ENCODE measurements at places on chromosomes 12 and 14. TPM values are rescaled to one million over a fixed set of nuclear protein-coding genes. Genes with fewer than 3 reads are reported as not detected.

DNA sequence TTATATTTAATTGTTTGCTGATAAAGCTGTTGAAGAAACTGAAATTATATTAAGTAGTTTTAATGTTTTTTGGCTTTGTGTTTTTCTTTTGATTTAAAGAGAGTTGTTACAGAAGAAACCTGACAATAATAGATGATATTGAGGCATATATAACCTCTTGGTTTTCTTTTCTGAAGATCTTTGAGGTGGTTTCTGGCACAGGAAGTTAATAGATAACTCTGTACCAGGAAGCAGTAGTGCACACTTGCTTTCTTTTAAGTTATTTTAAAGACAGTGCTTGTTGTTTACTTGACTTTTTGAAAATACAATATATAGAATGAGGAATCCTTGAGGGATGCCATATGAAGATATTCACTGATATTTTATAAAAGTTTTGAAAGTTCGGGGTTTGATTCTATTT is 209.0 kb upstream of the FBXO33 start:
- H3K27me3 ChIP-seq = no peaks in the 10 kb centered on the region
- no peak overlapping the region for H3K27ac ChIP-seq
- no peak for DNase-seq
- no peaks in the 10 kb centered on the region for H3K36me3 ChIP-seq

CLEC9A gene
- total RNA-seq = not detected

DNA sequence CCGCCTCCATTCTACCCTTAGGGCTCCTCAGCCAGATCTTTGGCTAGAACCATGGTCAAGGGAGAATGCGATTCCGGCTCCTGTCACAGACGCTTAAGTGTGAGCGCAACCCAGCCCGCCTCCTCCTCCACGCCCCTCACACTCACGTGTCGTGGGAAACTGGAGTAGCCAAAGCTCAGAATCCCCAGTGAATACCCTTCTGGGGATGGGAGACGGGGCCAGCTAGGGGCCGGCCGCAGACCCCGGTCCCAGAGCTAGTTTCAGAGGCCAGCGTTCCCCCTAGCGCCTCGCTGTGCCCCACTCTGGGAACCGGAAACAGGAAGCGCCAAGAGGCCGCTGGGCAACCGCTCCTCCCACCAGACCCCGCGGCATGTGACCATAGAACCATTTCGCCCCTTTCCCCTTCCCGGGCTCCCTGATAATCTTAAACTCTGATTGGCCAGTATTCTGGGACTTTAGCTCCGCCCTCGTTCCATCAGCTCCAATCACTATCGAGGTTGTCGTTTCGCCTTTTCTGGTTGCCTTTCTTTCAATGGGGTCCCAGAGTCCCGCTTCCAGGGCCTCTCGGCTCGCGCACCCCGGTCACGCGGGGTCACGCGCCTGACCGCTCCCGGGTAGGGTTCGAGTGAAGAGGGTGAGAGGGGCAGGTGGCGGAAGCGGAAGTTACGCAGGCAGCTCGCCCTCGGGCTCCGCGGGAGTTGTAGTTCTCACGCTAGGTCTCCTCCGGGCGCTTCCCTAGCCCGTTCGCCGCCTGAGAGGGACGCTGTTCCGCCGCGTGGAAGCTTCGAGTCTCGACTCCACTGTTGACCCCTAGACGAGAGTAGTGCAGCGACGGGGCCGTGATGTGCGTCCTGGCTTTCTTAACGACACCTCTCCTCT is at the start of gene M6PR:
TSS of gene M6PR (minus strand) at position 304 of the 879 bp plus-strand sequence. CDS start 3,241 bp downstream, outside the sequence.
- H3K27me3 ChIP-seq = no peaks in the 10 kb centered on the region
- H3K36me3 ChIP-seq = peaks cover 8% of the 10 kb centered on the region
- DNase-seq = peak; percentile 97

DNA sequence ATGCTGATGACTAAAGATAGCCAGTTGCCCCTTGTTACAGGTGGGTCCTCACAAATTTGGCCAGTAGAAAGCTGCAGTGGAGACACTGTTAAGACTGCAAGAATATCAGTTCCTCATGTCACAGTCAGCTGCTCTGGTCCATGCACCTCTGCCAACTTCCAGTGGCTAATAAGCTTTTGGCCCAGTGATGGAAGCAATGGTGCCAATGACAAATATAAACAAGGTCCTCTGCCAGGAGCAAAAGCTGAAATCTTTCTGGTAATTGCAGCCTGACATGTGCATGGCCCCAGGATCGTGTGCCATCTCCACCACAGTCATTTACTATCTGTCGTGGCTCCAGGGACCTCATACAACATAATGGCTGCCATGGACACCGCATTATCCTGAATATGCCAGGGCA is 85.4 kb upstream of the TMEM260 start:
- no peak for DNase-seq
- H3K4me1 ChIP-seq = no peaks in the 10 kb centered on the region
- no peak overlapping the region for H3K4me3 ChIP-seq
- peaks cover 31% of the 10 kb centered on the region for H3K27me3 ChIP-seq

DNA sequence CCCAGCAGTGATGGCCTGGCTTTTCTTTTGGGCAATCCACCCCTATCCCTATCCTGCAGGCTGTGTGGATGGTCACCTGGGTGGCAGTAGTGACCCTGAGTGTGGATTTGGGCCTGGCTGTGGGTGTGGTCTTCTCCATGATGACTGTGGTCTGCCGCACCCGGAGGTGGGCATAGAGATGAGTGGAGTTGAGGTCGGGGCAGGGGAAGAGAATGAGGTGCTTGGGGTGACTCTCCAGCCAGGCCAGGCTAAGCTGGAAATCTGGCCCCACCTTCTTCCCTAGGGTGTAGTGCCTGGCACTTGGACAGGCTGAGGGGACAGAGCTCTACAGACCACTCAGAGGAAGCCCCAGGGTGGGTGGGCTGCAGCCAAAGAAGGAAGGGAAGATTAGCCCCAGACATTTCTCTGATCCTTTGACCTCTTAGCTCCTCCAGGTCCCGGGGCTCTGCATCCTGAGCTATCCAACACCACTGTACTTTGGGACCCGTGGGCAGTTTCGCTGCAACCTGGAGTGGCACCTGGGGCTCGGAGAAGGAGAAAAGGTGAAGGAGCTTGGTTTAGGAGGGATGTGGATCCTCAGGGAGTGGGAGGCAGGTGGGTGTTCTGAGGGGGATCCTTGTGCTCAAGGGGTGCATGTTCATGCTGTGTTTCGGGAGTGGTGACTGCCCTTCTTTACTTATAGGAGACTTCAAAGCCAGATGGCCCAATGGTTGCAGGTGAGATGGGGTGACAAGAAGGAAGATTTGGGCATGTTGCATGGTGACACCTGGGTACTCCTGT is 8.4 kb downstream of the B4GALNT1 start:
- H3K4me3 ChIP-seq = no peak overlapping the region
- peaks cover 53% of the 10 kb centered on the region for H3K27me3 ChIP-seq
- H3K36me3 ChIP-seq = peaks cover 2% of the 10 kb centered on the region
- H3K27ac ChIP-seq = no peak overlapping the region
- no peak for DNase-seq

GRCh38 chr14:72591391-72591790 is 302.5 kb downstream of the DPF3 start:
- no peak for DNase-seq
- no peaks in the 10 kb centered on the region for H3K4me1 ChIP-seq
- no peak overlapping the region for H3K27ac ChIP-seq
- no peaks in the 10 kb centered on the region for H3K36me3 ChIP-seq
- no peak overlapping the region for H3K4me3 ChIP-seq

ARHGDIB gene
- total RNA-seq = 13.8 TPM

- H3K36me3 ChIP-seq = peaks cover 1% of the 10 kb centered on the region
These were observed 115.3 kb downstream of the IPO8 start for GRCh38 chr12:30580344-30580743.

GRCh38 chr14:23077962-23078361 is 17.0 kb downstream of the ACIN1 start:
- H3K27me3 ChIP-seq = no peaks in the 10 kb centered on the region
- no peak overlapping the region for H3K4me3 ChIP-seq
- H3K27ac ChIP-seq = peak overlapping the region; percentile 86
- peaks cover 29% of the 10 kb centered on the region for H3K4me1 ChIP-seq
- H3K36me3 ChIP-seq = peaks cover 52% of the 10 kb centered on the region
- no peak for DNase-seq

- H3K4me1 ChIP-seq = peaks cover 4% of the 10 kb centered on the region
- H3K27me3 ChIP-seq = no peaks in the 10 kb centered on the region
- H3K4me3 ChIP-seq = no peak overlapping the region
- H3K36me3 ChIP-seq = peaks cover 10% of the 10 kb centered on the region
These were observed 39.7 kb downstream of the LEMD3 start for GRCh38 chr12:65208964-65209654.

GRCh38 chr14:56528927-56529326 is 50.7 kb upstream of the TMEM260 start:
- H3K4me1 ChIP-seq = no peaks in the 10 kb centered on the region
- peak; percentile 36 for DNase-seq
- no peaks in the 10 kb centered on the region for H3K36me3 ChIP-seq
- no peak overlapping the region for H3K4me3 ChIP-seq

GRCh38 chr12:119592232-119592631 is 1.3 kb upstream of the TMEM233 start:
- no peak overlapping the region for H3K4me3 ChIP-seq
- H3K27ac ChIP-seq = no peak overlapping the region
- H3K27me3 ChIP-seq = peaks cover 48% of the 10 kb centered on the region
- H3K36me3 ChIP-seq = no peaks in the 10 kb centered on the region
- H3K4me1 ChIP-seq = peaks cover 4% of the 10 kb centered on the region

DNA sequence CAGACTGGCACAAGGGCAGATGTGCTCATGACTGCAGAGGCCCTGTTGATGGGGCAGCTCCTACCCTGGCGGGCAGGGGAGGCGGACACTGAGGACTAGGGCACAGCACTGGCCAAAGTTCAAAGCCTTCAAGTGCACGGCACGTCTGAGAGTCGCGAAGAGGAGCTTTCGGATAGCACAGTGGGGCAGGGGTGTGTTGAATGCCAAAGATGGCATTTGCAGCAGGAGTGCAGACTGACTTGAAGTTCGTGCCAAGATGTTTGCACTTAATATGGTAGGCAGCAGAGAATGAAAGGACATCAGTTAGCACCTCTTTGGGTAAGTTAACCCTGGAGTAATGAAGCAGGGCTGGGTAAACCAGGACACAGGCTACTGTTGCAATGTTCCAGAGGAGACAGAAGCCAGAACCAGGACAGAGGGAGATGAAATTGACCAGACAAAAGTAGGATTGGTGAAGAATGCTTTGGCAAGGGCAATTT is 6.7 kb upstream of the EML1 start:
- H3K36me3 ChIP-seq = no peaks in the 10 kb centered on the region
- no peaks in the 10 kb centered on the region for H3K27me3 ChIP-seq
- no peak overlapping the region for H3K27ac ChIP-seq
- no peak for DNase-seq

KCNC2 gene
- not detected for total RNA-seq

KLRC2 gene
- total RNA-seq = 3.0 TPM

DNA sequence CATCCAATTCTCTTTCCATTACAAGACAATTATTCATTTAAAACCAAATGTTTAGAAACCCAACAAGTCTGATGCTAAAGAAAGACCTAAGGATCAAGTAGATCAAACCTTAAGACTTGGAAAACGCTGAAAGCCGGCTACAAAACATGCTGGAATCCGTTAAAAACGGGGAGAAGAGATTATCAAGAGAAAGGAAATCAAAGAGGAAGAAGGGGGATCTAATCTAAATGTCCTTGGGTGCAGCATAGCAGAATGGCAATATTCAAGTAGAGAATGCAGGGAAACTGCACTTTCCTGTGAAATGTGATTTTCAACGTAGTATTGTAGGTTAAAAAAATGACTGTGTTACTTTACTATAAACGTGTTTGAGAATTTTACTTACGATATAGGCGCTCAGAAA is 1.3 kb downstream of the PPP1R13B start:
- peaks cover 18% of the 10 kb centered on the region for H3K27me3 ChIP-seq
- DNase-seq = no peak
- H3K4me1 ChIP-seq = peaks cover 10% of the 10 kb centered on the region
- H3K4me3 ChIP-seq = peak overlapping the region; percentile 80
- H3K36me3 ChIP-seq = peaks cover 2% of the 10 kb centered on the region

DNA sequence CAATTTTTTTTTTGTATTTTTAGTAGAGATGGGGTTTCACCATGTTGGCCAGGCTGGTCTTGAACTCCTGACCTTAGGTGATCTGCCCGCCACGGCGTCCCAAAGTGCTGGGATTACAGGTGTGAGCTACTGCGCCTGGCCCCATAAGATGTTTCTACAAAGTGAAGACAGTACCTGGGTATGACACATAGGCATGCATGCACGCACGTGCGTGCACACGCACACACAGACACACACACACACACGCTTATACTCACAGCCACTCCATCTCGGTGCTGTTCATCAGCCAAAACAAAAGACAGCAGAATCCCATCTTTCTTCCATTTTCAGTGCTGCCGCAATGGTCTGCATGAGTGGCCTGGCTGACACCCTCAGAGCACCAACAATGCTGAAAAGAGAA is 63.9 kb downstream of the VCPKMT start:
- no peaks in the 10 kb centered on the region for H3K27me3 ChIP-seq
- H3K4me3 ChIP-seq = no peak overlapping the region
- no peak for DNase-seq
- H3K4me1 ChIP-seq = peaks cover 3% of the 10 kb centered on the region

DNA sequence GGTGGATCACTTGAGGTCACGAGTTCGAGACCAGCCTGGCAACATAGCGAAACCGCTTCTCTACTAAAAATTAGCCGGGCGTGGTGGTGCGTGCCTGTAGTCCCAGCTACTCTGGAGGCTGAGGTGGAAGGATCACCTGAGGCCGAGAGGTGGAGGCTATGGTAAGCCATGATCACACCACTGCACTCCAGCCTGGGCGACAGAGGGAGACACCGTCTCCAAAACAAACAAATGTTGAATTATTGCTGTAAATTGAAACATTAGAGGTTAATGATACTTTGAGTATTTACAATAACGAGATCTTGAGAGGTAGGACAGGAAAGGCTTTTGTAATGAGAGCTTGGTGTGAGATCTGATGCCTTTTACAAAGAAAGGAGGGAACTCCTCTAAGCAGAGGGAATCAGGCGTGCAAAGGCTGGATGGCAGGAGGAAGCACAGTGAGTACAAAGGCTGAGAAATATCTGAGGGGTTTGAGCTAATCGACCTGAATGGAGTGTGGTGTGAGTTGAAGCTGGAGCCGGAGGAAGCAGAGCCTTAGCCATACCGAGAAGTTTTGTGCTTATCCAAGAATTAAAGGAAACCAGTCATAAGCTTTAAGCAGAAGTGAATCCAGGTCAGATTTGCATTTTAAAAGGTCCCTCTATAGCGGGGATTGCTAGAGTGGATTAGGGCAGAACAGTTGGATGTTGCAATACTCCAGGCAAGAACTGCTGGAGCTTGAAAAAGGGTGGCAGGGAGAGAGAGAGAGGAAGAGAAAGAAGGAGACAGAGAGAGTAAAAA is 1.1 kb downstream of the RHNO1 start:
- DNase-seq = no peak
- H3K36me3 ChIP-seq = no peaks in the 10 kb centered on the region
- peak overlapping the region; percentile 90 for H3K4me3 ChIP-seq
- H3K27ac ChIP-seq = peak overlapping the region; percentile 98
- no peaks in the 10 kb centered on the region for H3K27me3 ChIP-seq

GRCh38 chr14:60618241-60618640 is 31.0 kb downstream of the SIX1 start:
- DNase-seq = no peak
- H3K27me3 ChIP-seq = no peaks in the 10 kb centered on the region
- no peak overlapping the region for H3K4me3 ChIP-seq
- H3K27ac ChIP-seq = peak overlapping the region; percentile 90

MANSC4 gene
- not detected for total RNA-seq

- no peak for DNase-seq
- H3K27ac ChIP-seq = no peak overlapping the region
- no peak overlapping the region for H3K4me3 ChIP-seq
- H3K36me3 ChIP-seq = no peaks in the 10 kb centered on the region
- H3K27me3 ChIP-seq = no peaks in the 10 kb centered on the region
- H3K4me1 ChIP-seq = peaks cover 16% of the 10 kb centered on the region
These were observed 183.5 kb downstream of the NUAK1 start for GRCh38 chr12:105954951-105955931.
